ENCODE measurements at places on chromosomes 5 and 9. TPM values are rescaled to one million over a fixed set of nuclear protein-coding genes. Genes with fewer than 3 reads are reported as not detected.

- DNase-seq, result no peak
- no peaks in the 10 kb centered on the region for H3K36me3 ChIP-seq
- H3K27ac ChIP-seq, result no peak overlapping the region
- H3K27me3 ChIP-seq, result no peaks in the 10 kb centered on the region
- 0 out of 2 replicates have a peak, but pooled peaks cover 3% of the 10 kb centered on the region for H3K4me1 ChIP-seq
Observed at GRCh38 chr9:123319541-123320339, 36.3 kb upstream of the CRB2 start.

NOXA1 gene
- 22.8 TPM for total RNA-seq

DNA sequence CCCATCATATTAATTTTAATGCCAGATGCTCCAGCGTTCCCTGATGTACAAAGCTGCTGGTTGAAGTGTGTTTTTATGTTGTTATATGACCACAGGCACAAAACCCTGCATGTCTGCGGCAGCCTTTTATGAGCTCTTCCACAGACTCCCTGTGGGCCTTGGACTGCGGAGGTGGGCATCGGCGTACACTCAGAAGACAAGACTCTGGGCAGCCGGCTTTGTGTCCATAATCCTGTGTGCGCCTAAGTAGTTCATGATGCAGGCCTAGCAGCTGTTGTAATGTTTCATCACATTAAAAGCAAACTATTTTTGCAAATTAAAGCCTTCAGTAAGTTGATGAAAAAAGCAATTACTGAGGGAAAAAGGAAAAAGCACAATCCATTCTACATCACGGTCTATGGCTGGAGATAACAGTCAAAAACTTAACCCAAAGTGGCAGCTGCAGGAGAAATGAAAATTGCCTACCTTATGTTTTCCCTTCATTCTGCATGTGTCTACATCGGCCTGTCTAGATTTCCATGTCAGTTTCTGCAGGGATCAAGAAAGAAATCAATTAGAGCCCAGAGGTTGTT is 78.8 kb downstream of the SEMA6A start:
- H3K36me3 ChIP-seq, result no peaks in the 10 kb centered on the region
- H3K27me3 ChIP-seq, result peaks cover 29% of the 10 kb centered on the region
- DNase-seq, result no peak
- H3K4me3 ChIP-seq, result no peak overlapping the region

GRCh38 chr9:99820685-99821395 is 845 bp upstream of the NR4A3 start:
- H3K36me3 ChIP-seq, result no peaks in the 10 kb centered on the region
- H3K27ac ChIP-seq, result no peak overlapping the region
- peak; percentile 49 for DNase-seq
- peaks cover 32% of the 10 kb centered on the region for H3K4me1 ChIP-seq

ANKDD1B gene
- 0.20 TPM for total RNA-seq

- H3K4me3 ChIP-seq, result no peak overlapping the region
- H3K27me3 ChIP-seq, result no peaks in the 10 kb centered on the region
- no peak overlapping the region for H3K27ac ChIP-seq
Observed at GRCh38 chr5:142829801-142830220, 59.6 kb downstream of the ARHGAP26 start.

ADGRD2 gene
- total RNA-seq, result not detected

C7 gene
- total RNA-seq, result not detected

GRCh38 chr5:14861123-14861765 is 10.3 kb downstream of the ANKH start:
- no peaks in the 10 kb centered on the region for H3K27me3 ChIP-seq
- no peaks in the 10 kb centered on the region for H3K36me3 ChIP-seq
- no peak overlapping the region for H3K27ac ChIP-seq
- H3K4me3 ChIP-seq, result no peak overlapping the region
- DNase-seq, result no peak

DNA sequence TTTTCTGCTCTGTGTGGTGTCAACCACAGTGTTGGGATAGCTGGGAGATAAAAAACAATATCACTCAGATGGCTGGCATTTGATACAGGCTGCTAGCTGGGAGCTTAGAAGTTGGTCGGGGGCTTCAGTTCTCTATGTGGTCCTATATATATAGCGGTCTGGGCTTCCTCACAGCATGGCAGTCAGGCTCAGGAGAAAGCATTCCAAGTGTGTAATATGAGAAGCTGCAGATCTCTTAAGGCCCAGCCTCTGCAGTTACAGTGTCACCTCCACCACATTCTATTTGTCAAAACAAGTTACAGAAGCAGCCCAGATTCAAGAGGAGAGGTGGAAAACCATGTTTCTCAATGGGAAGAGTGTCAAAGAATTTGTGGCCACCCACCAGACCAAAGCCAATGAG is 108.1 kb upstream of the NIPBL start:
- H3K27ac ChIP-seq, result no peak overlapping the region
- H3K4me1 ChIP-seq, result no peaks in the 10 kb centered on the region
- no peaks in the 10 kb centered on the region for H3K27me3 ChIP-seq
- no peak overlapping the region for H3K4me3 ChIP-seq

Data from PC-9 (cell line).